Astrocyte (in vitro differentiated cells and primary cell): ENCODE measurements at places on chromosomes 3 and 15.
A peak's percentile ranks its signal among the peaks of the same experiment; 100 is the strongest.

DNA sequence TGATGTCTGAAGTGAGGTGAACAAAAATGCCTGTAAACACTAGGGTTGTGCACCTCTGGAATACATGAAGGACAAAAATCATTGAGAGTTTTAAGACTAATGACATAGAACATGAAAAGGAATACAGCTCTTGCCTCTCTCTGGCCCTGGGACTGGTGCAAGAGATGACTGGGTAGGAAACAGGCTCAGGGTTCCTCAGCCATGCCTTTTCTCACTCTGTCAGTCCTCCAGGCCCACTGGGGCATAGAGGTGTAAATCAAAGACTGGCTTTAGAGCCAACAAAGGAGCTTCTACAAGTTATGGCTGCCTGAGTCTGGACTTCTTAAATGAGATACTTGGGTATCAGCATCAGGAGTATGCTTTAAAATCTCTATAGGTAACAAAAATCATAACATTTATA lies 554.7 kb upstream of the KCNMB2 start:
- no peak for DNase-seq

DNA sequence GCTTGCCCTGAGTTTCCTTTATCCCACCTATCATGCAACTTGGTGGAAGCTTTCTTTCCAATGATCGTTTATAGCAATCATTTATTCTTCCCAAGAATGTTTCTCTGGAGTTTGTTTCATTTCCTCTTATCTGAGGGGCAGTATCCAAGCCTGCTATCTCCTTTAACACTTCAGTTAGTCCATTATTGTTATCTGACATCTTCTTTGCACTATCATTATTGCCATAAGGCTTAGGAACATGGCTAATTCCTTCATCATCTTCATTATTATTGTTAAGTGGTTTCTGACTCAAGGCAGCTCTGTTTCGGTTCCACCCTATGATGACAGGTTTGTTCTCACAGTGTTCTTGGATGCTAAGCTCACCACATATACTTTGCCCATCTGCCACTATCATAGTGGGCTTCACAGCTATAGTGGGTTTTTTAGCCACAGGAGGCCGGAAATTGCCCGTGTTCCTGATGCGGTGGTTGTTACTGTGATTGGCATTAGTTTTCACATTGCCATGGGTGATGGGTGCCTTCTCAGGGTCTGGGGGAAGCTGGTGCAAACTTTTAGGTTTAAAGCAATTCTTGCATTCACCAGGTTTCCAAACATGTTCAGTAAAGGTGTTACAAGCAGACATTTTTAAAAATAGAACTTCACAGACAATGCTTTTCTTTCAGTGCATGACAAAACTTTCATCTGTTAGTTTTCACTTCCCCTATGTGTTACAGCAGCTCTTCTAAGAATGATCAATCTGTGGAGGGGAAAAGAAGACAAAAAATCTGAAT lies 110.6 kb upstream of the TSPAN3 start:
- no peak for DNase-seq

- DNase-seq, result no peak
Observed at GRCh38 chr3:31091748-31092147, 197.3 kb upstream of the GADL1 start.

DNA sequence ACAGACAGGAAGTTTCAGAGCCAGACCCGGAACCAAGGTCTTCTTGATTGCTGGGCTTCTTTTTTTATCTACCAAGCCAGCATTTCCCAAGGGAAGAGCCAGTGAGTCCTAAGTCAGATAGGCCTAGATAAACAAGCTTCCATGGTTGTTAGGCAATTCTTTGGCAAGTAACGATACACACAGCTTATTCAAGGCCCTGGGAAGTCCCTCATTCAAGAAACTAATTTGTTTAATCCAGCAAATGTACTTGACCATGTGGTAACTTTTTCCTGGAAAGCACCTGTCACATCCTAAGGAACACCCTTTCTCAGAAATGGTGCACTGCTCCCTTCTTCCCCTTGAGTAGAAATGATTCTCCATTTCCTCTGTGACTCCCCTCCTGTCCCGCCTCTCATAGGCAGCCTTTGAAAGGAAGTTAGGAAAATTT lies 209.9 kb downstream of the ITPR1 start:
- DNase-seq, result no peak

- DNase-seq, result no peak
Observed at GRCh38 chr3:44478055-44478468, 592 bp upstream of the ZNF445 start.

DNA sequence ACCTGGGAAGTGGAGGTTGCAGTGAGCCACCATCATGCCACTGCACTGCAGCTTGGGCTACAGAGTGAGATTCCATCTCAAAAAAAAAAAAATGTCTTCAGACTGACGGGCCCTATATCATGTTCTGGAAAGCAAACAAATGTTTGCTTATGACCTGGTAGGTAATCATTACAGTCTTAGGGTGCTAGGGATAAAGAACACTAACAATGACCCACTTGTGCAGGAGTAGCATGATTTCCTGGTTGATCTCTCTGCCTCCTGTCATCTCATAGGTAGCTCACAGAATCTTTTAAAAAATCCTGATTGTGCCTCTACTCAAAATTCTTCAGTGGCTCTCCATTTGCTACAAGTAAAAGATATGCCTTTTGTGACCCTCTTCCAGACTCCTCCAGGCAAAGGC lies 74.5 kb upstream of the TSPAN3 start:
- DNase-seq, result no peak

- DNase-seq, result no peak
Observed at GRCh38 chr3:183555541-183556081, at the start of gene KLHL6. Gene KLHL6 (minus strand): TSS chr3:183555706. CDS start chr3:183555653, 53 bp downstream.

DNA sequence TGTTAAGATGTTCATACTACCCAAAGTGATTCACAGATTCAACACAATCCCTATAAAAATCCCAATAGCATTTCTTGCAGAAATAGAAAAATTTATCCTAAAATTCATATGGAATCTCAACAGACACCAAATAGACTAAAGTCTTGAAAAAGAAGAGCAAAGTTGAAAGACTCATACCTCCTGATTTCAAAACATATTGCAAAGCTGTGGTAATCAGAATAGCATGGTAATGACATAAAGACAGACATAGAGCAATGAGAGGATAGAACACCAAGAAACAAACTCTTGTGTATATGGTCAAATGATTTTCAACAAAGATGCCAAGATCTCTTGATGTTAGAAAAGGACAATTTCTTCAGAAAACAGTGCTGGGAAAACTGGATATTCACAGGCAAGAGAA lies 8.3 kb downstream of the GLB1 start:
- no peak for DNase-seq

DNA sequence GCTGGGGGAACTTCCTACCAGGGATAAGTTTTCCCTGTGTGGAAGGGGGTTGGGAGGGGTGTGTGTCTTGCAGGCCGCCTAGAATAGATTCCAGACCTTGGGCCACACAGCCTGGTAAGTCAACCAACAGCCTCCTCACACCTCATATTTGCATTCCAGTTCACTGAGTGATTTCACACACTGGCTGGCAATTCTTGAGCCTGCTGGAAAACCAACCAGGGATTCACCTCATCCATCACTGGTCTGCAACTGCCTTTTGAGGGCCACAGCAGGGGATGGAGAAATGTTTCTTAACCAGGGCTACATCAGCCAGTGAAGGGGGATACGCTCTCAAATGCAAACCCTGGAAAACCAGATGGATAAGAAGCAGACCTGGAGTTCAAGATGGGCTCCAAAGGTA lies 2.0 kb downstream of the FSTL1 start:
- peak; percentile 91 for DNase-seq

DNA sequence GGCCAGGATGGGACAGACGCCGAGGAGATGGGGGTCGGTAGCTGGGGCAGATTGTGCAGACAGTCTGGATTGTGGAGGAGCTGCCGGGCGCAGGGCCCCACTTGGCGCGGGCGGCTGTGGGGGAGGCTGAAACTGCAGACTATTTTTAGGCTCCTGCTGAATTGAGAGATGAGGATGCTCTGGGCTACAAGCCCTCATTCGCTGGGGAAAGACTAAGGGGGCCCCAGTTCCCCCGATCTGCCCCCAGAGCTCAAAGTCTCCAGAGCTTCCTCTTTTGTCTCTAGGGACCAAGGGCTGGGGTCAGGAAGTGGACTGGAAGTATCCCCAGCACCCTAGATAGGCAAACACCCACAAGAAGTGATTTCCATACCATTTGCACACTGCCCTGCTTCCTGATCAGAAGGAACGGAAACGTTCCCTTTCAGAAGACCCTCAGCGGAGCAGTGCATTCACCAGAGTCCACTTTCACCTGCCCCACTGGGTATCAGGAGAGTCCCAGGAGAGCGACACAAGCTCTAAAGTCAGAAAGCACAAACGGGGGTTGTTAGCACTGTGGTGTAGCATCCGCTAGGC lies 29.7 kb downstream of the SEMA7A start:
- no peak for DNase-seq

DNA sequence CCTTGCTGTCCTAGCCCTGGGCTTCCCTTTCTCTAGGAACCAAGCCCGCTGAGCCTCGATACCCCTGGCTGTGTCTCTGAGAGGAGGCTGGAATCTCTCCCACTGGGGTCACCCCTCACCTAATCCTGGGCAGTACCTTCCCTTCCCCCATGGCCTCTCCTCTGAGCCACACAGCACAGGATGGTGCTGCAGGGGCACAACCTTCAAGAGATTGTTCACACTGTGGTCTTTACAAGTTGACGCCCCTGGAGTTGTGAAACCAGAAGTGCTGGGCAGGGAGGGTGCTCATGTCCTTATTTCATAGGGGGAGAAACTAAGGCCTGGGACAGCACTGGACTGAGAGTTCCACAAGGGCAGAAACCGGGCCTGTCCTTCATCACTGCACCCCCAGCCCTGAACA lies 70.9 kb upstream of the TMEM115 start:
- DNase-seq, result no peak

- no peak for DNase-seq
Observed at GRCh38 chr3:186998937-186999368, 68.6 kb downstream of the ST6GAL1 start.

DNA sequence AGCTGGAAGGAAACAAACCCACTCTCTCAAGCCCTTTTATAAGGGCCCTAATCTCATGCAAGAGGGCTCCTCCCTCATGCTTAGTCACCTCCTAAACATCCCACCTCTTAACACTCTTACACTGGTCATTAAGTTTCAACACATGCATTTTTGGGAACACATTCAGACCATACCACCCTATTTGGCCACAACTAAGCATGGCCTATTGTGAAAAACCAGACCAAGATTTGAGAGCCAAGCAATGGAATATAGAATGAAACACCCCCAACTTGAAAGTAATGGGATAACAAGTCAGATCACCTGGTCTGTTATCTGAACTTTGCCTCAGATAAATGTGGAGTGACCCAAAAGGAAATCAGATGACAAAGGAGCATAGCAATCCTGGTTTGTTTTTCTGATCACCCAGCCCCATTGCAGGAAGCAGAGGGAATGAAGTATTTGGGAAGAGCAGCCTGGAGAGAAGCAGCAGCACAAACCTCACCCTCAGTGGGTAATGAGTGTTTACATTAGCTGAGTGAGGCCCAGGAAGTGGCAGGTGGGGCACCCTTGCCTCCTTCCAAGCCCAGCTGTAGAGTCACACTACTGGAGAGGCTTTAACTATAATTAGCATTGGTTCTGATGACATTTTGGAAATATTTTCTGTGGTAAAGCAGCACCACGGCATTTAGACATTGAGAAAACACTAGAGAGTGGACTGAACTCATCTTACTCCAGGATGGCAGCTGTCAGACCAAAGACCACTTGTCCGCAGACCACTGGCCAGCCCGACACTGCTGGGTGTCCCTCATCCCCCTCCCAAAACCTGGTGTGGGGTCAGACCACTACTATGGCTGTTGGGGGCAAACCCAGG lies 48.8 kb upstream of the PRTG start:
- DNase-seq, result peak; percentile 93

DNA sequence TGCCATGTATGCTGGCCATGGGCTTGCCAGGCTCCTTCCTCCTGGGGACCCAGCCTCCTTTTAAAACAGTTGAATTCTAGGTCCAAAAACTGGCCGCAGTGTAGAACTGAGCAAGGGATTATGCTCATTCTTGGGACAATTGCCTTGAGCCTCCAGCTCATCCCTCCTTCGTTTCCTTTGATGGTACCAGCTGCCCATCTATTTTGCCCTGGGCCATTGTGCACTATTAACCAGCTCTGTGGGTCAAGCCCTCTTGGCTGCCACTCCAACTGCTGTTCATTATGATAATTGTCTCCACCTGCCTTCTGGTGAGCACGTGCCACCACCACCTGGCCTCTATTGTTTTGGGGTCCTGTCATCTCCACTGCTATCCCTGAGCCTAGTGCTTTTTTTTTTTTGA lies 75.8 kb upstream of the SYN2 start:
- no peak for DNase-seq

DNA sequence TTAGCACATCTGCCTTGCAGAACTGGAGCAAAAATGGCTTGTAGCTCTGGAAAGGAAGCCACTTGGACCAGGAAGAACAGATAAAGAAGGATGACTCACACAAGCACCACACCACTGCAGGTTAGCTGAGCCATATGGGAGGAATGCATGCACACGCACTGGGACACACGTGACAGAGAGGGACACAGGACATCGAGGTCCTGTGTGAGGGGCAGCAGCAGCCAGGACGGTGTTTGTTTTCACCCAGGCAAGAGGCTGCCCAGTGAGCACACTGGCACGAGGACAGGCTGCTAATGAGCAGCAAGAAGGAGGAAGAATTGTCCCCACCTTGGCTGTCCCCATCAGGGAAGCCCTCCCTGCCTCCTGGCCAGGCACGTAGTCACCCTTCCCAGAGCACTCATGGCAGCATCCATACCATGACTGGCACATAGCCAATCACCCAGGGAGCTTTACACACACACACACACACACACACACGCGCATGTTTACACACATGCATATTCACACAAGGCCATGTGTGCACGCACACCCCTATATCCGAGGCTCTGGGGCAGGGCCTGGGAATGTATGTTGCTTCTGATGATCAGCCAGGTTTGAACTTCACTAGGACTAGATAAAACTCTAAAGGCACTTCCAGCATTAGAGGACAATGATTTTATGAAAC lies 24.0 kb upstream of the SPTBN5 start:
- peak; percentile 83 for DNase-seq

- no peak for DNase-seq
Observed at GRCh38 chr15:74337146-74337545, 30.3 kb downstream of the CYP11A1 start.

GRCh38 chr3:102505542-102505941 lies 70.7 kb downstream of the ZPLD1 start:
- DNase-seq, result no peak

GRCh38 chr3:103349760-103350159 lies 914.9 kb downstream of the ZPLD1 start:
- DNase-seq, result no peak

- DNase-seq, result no peak
Observed at GRCh38 chr3:47301456-47301855, 18.7 kb downstream of the KLHL18 start.

GRCh38 chr3:62922326-62922725 lies 47.1 kb upstream of the CADPS start:
- DNase-seq, result peak; percentile 78

GRCh38 chr15:26038693-26039092 lies 175.6 kb upstream of the ATP10A start:
- DNase-seq, result no peak

GRCh38 chr3:89300526-89300925 lies 193.1 kb downstream of the EPHA3 start:
- peak; percentile 50 for DNase-seq
